ENCODE measurements at places on chromosomes 5 and 9.
A peak's percentile ranks its signal among the peaks of the same experiment; 100 is the strongest.

- no peak for DNase-seq
Observed at GRCh38 chr5:96597438-96598020, 64.6 kb upstream of the CAST start.

DNA sequence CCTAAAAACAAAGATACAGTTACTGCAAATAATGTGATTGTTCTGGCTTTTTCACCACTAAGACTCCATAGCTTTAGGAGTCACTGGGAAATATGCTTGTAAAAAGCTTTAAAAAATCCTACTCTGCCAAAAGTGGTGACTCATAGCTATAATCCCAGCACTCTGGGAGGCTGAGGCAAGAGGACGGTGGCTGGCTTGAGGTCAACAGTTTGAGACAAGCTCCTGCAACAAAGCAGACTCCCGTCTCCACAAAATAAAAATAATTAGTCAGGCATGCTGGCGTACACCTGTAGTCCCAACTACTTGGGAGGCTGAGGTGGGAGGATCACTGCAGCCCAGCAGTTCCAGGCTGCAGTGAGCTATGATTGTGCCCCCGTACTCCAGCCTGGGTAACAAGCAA is 406.4 kb downstream of the HTR1A start:
- DNase-seq = no peak

- no peak for DNase-seq
Observed at GRCh38 chr9:10045598-10045997, 567.2 kb downstream of the PTPRD start.

DNA sequence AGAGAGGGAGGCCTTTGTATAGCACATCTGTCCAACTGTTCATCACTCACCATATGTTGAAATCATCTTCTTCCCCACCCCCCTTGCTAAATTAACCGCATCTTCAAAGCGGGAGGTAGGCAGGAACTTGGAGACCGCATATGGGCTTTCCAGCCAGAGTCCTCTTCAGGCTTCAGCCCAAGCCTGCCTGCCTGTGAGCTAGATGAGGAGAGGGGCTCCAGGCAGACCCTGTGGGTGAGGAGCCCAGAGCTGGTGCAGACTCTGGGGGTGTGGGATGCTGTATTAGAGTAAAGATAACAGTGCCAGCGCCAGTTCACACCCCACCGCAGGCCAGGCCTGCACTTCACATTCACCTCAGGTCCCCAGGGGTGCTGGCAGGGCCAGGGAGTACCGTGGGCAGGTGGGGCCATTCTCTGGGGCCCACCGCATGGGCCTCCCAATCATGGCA is 16.2 kb downstream of the PRRC2B start:
- peak; percentile 16 for DNase-seq

DNA sequence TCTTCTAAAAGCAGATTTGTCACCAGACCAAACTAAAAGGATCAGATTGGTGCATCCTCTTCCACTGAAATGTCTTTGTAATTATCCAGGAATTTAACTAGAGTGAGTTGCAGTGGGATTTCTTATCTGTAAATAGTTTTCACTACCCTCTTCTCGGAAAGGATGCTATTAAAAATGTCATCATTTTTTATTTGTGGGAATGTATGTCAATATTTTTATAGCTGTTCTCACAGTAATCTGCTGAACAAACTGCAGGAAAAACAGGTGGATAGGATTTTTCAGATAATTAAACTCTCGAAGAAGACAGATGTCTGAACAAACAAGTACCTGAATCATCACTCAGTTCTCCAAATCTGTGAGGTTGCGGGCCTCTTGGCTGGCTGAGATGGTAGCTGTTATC is 62.7 kb downstream of the RAB14 start:
- DNase-seq = no peak

Measured in inflammatory macrophage (primary cell).